ENCODE measurements at places on chromosomes 12 and 14.

DNA sequence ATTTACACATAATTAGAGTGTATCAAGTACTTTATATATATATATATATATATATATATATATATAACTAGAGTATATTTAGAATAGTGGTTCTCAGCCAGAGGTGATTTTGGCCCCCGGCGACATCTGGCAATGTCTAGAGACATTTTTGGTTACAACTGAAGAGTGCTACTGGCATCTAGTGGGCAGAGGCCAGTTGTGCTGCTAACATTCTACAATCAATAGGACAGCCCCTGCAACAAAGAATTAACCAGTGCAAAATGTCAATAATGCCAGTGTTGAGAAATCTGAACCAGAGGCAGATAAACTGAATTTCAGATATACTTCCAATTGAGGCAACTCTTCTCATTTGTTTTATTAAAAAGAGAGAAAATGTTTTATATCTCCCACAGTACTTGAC is 8.9 kb downstream of the GTF2A1 start:
- DNase-seq = peak; percentile 58
- H3K27ac ChIP-seq = no peak overlapping the region
- H3K27me3 ChIP-seq = no peaks in the 10 kb centered on the region
- peaks cover 30% of the 10 kb centered on the region for H3K4me1 ChIP-seq

- no peaks in the 10 kb centered on the region for H3K36me3 ChIP-seq
- no peaks in the 10 kb centered on the region for H3K27me3 ChIP-seq
- no peak overlapping the region for H3K27ac ChIP-seq
- no peak for DNase-seq
- no peak overlapping the region for H3K4me3 ChIP-seq
- H3K4me1 ChIP-seq = no peaks in the 10 kb centered on the region
Observed at GRCh38 chr12:24756479-24757024, 192.3 kb downstream of the BCAT1 start.

GRCh38 chr14:64914237-64915028 is at the start of gene CHURC1:
CHURC1 (plus strand) TSS chr14:64914455; CDS start chr14:64914496, 41 bp downstream.
- DNase-seq = peak; percentile 98
- peaks cover 31% of the 10 kb centered on the region for H3K36me3 ChIP-seq
- peak within 1 kb of the TSS; percentile 89 for H3K27ac ChIP-seq
- peaks cover 48% of the 10 kb centered on the region for H3K4me1 ChIP-seq

GRCh38 chr12:132710405-132711079 is at the start of gene PGAM5:
PGAM5 (plus strand) TSS chr12:132710842; CDS start chr12:132710877, 35 bp downstream.
- peaks cover 28% of the 10 kb centered on the region for H3K4me1 ChIP-seq
- no peaks in the 10 kb centered on the region for H3K27me3 ChIP-seq
- H3K4me3 ChIP-seq = peak within 1 kb of the TSS; percentile 90
- peak; percentile 94 for DNase-seq

GRCh38 chr12:47903927-47904712 is 674 bp downstream of the VDR start:
- H3K27me3 ChIP-seq = peaks cover 47% of the 10 kb centered on the region
- peak; percentile 72 for DNase-seq
- peaks cover 54% of the 10 kb centered on the region for H3K4me1 ChIP-seq
- peaks cover 11% of the 10 kb centered on the region for H3K36me3 ChIP-seq
- peak overlapping the region; percentile 83 for H3K4me3 ChIP-seq

GRCh38 chr12:131140697-131141096 is 187.0 kb downstream of the ADGRD1 start:
- no peaks in the 10 kb centered on the region for H3K4me1 ChIP-seq
- DNase-seq = no peak
- H3K27ac ChIP-seq = no peak overlapping the region

- DNase-seq = no peak
- peaks cover 4% of the 10 kb centered on the region for H3K27me3 ChIP-seq
- H3K36me3 ChIP-seq = no peaks in the 10 kb centered on the region
- no peaks in the 10 kb centered on the region for H3K4me1 ChIP-seq
- no peak overlapping the region for H3K4me3 ChIP-seq
- H3K27ac ChIP-seq = no peak overlapping the region
Observed at GRCh38 chr14:100692256-100692655, 34.4 kb upstream of the DLK1 start.

- DNase-seq = no peak
- H3K27ac ChIP-seq = no peak overlapping the region
- no peaks in the 10 kb centered on the region for H3K36me3 ChIP-seq
- H3K27me3 ChIP-seq = peaks cover 14% of the 10 kb centered on the region
- H3K4me3 ChIP-seq = no peak overlapping the region
Observed at GRCh38 chr12:123488539-123489230, 30.7 kb downstream of the SNRNP35 start.

GRCh38 chr12:131540138-131540623 is 170.7 kb upstream of the SFSWAP start:
- no peak for DNase-seq
- H3K4me1 ChIP-seq = peaks cover 5% of the 10 kb centered on the region
- no peaks in the 10 kb centered on the region for H3K36me3 ChIP-seq
- H3K27me3 ChIP-seq = no peaks in the 10 kb centered on the region

DNA sequence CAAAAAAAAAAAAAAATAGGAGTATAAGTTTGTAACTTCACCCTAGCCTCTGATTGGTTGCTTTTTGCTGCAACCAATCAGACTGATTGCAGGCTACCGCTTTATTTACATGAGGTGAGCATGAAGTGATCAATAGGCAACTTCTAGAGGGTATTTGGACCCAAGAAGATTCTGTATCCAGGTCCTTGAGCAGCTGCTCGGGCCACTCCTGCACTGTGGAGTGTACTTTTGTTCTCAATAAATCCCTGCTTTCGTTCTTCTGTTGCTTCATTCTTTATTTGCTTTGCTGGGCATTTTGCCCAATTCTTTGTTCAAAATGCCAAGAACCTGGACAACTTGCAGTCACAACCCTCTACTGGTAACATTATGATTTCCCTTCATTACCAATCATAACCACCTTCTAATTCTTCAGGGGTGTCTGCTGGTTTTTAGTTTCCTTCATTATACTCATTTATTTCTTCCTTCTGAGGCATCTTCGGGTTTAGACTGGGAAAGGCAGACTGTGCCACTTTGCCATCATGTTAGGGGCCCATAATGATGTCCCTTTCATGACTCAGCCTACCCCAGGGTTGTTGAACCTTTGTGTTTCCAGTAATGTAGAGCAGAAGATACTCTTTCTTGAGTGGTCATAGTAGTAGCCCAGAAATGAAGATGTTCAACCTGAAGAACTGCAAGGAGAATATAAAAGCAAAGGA is 43.4 kb upstream of the LIMA1 start:
- H3K36me3 ChIP-seq = no peaks in the 10 kb centered on the region
- no peak overlapping the region for H3K4me3 ChIP-seq
- no peaks in the 10 kb centered on the region for H3K4me1 ChIP-seq
- DNase-seq = no peak

- no peak for DNase-seq
- peak overlapping the region; percentile 65 for H3K27ac ChIP-seq
- H3K36me3 ChIP-seq = peaks cover 2% of the 10 kb centered on the region
- peaks cover 41% of the 10 kb centered on the region for H3K4me1 ChIP-seq
- peaks cover 7% of the 10 kb centered on the region for H3K27me3 ChIP-seq
Observed at GRCh38 chr12:123713398-123713797, 1.2 kb downstream of the ATP6V0A2 start.

GRCh38 chr12:111780166-111780565 is 13.4 kb downstream of the ALDH2 start:
- peaks cover 12% of the 10 kb centered on the region for H3K27me3 ChIP-seq
- H3K4me3 ChIP-seq = no peak overlapping the region
- DNase-seq = no peak

GRCh38 chr12:123071857-123072256 is 79.0 kb downstream of the PITPNM2 start:
- H3K27ac ChIP-seq = no peak overlapping the region
- H3K27me3 ChIP-seq = no peaks in the 10 kb centered on the region
- H3K36me3 ChIP-seq = peaks cover 4% of the 10 kb centered on the region
- DNase-seq = no peak
- H3K4me3 ChIP-seq = no peak overlapping the region

GRCh38 chr12:127607146-127607725 is 659.7 kb upstream of the TMEM132C start:
- no peaks in the 10 kb centered on the region for H3K4me1 ChIP-seq
- no peak overlapping the region for H3K27ac ChIP-seq
- no peak for DNase-seq
- H3K27me3 ChIP-seq = no peaks in the 10 kb centered on the region
- no peak overlapping the region for H3K4me3 ChIP-seq
- no peaks in the 10 kb centered on the region for H3K36me3 ChIP-seq

DNA sequence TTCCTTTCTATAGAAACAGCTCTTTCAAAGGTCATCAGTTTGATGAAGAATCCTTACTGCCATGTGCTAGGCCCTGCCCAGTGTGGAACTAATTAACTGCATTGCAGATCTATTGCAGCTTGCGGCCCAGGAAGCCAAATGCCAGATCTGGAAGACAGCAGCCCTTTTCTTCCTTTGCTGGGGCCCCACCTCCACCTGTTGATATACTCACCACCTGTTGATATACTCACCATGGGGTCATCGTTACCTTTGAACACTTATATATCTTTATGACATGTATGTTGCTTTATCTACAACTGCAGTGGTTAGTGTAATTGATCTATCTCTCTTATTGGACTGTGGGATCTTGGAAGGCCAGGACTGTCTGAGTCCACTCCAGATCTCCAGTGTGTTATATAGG is 292.5 kb downstream of the ATP23 start:
- no peaks in the 10 kb centered on the region for H3K27me3 ChIP-seq
- no peak overlapping the region for H3K27ac ChIP-seq
- no peaks in the 10 kb centered on the region for H3K36me3 ChIP-seq
- DNase-seq = no peak
- H3K4me3 ChIP-seq = no peak overlapping the region
